ENCODE measurements at places on chromosomes 11 and 22.

DNA sequence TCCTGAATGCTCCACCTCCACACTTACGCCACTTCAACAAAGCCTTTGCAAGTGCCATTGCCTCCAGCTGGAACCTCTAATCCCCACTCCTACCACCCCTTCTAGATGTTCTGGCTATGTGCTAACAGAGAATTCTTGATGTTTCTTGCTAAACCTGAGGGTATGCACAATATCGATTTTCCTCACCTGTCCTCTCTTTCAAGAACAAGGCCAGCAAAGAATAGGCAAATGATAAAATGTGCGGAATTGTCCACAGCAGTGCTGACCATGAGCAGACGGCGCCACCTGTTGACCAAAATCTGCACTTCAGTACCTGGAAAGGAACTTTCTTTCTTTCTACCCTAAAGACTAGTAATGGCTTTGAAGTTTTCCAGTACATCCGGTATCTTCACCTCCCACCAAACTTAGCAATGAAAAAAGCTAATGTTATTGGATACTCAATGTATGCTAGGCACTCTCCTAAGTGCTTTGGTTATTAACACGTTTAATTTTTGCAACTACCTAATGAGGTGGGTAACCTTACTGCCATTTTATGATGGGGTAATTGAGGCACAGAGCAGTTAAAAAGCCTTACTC, 3.4 kb downstream of the TIMM10 start:
- DNase-seq = peak; percentile 60

GRCh38 chr11:128210148-128210940, 377.0 kb downstream of the ETS1 start:
- no peak for DNase-seq

GRCh38 chr11:225734-226453, 10.2 kb downstream of the SIRT3 start:
- no peak for DNase-seq

DNA sequence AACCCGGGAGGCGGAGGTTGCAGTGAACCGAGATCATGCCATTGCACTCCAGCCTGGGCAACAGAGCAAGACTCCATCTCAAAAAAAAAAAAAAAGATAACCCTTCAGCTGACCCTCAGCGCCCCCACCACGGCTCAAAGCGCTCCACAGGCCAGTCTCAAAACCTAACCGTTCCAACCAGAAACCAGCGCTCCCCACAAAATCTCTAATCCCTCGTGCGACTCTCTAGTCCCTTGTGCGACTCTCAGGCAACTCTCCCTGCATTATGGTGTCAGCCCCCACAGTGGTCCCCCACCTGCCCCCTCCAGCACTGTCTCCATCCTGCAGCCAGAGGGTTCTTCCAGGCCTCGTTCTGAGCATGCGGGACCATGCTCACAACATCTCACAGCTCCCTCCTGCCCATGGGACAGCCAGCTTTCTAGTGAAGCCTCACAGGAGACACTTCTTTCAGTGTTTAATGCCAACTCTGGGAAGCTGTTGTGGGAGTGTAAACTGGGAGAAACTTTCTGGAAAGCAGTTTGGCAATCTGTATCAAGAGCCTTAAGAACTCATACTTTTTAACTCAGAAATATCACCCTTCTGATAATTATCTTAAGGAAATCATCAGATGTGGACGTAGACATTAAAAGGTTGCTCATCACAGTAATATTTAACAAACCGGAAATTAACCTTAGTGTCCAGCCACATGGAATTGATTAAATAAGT, 4.2 kb upstream of the RASGRP2 start:
- DNase-seq = no peak
